Muscle of arm (tissue), 14 donors: ENCODE measurements at places on chromosomes 11 and 22. TPM values are rescaled to one million over a fixed set of nuclear protein-coding genes. Genes with fewer than 3 reads are reported as not detected.

The UPK3A gene
- polyA plus RNA-seq = not detected

The C22orf23 gene
- 7.4 TPM for polyA plus RNA-seq

The LZTR1 gene
- 59.6 TPM for polyA plus RNA-seq

The MDK gene
- polyA plus RNA-seq = not detected

The FAM89B gene
- polyA plus RNA-seq = 55.2 TPM

The APOL2 gene
- 15.8 TPM for polyA plus RNA-seq

The MS4A6E gene
- not detected for polyA plus RNA-seq

The POLA2 gene
- polyA plus RNA-seq = 43.2 TPM

The CCDC34 gene
- 17.3 TPM for polyA plus RNA-seq

DNA sequence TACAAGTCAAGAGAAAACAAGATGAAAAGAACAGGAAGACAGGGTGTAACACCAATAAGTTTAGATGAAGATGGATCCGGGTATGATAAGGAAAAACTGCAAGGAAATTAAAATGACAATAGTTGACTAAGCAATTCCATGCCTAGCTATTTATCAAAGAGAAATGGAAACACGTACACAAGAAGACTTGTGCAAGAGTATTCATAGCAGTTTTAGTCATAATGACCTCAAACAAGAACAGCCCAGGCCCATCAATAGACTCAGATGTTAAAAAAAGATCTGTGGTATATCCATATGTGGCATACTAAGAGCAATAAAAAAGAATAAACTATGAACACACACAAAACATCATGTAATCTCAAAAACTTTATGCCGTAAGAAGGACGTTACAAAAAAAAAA, 33.2 kb downstream of the SLC5A12 start:
- no peak for DNase-seq

DNA sequence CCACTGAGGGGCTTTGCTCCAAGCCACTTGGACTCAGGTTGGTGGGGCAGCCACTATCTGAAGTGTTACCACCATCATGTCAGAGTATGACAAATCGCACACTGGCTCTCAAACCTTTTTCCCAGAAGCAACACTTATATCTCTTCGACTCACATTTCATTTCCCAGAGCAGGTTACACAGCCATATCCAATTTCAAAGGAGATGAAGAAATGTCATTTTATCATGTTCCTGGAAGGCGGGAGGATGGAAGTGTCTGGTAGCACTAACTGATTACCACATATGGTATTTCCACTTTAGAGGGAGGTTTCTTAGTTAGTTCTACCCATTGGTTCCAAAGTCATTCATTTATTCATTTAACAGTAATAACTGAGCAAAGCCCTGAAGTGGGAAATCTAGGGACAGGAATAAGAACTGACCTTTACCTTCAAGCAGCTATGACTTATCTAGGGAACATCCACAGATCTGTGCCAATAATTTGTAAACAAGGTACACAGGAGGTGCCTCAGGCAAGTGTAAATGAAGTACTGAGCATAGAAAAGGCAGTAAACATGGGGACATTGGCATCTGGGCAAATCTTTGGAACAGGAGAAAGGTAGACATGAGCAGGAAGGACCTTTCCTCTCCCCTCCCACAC, 54.9 kb upstream of the LRRC55 start:
- no peak for DNase-seq

DNA sequence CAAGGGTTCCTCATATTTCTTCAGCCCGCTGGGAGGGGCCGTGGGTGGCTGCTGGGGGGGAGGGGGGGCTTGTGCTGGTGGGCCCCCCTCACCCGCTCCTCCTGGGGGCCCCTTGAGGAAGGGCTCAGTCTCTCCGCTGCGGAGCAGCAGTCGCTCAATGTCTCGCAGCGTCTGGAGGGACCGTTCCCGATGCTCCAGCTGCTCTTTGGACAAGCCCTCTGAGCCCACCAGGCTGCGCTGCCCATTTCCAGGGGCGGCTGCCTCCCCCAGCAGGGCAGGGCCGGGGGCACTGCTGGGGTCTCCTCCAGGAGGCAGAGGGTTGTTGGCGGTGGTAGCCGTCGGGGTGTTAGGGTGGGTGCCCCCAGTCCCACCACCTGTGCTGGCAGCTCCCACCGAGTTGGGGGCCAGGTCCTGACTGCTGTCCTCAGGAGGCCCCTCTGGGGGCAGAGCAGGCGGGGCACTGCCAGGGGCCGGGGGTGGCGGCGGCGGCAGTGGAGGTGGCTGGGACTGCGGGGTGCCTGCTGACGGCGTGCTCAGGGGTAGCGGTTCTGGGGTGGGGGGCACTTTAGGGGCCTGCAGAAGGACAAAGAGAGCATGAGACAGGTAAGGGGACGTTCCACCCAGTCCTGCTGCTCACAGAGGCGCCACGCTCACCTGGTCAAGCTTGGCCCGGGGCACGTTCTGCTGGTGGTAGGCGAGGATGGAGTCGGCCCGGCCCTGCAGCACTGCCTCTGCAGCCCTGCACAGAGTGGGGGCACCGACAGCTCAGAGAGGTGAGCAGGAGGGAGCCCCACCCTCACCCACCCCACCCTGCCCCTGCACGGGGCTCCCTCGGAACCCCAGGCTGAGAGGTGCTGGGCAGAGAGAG, 18.9 kb downstream of the CXCR5 start:
- DNase-seq = no peak

DNA sequence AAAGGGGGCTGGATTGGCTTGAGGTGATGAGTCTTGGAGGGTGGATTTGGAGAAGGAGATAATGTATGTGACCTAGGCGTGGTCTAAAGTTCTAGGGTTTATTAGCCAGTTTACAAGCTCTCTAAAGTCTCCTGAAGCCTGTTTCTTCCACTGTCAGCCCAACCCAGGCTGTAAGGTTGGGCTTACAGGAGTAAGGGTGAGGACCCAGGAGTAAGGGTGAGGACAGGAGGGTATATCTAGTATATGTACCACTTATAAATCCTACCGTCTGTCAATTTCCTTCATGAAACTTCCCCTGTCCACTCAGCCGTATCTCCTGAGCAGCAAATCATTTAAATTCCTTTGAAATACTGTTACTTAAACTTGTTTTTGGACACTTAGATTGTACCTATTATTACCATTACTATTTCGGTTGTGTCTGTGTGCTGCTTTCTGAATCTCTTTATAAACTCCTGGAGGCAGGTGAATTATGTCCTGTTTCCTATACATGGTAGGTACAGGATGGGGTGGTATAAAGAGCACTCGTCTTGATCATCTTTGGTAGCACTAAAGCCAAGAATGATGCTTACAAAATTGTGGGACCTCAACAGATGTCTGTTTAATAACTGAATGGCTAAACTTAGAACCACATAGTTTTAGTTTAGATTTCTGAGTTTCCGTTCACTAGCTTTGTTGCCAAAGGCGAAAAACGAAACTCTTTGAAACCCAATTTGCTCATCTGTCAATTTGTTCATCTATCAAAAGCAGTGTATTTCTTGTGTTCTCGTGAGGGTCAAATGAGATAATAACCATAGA, 192.0 kb downstream of the GRIK4 start:
- no peak for DNase-seq

DNA sequence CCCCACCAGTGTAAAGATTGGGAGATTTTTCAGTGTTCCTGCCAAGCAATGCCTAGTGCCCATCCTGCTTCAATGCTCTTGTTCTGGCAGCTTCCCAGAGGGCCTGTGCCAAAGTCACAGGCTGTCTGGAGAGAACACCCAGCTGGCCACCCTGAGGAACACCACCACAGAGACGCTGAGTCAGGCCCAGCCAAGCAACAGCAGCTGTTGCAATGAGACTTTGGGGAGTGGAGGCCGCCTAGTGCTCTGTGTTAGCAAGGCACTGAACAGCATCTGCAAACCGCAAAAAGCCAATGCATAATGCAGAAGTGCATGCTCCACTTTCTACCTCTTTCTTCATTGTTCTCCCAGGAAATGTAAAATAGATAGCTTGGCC, 168.1 kb downstream of the NXPE2 start:
- DNase-seq = peak; percentile 51

GRCh38 chr11:94732617-94733281, 35.4 kb upstream of the AMOTL1 start:
- DNase-seq = no peak

DNA sequence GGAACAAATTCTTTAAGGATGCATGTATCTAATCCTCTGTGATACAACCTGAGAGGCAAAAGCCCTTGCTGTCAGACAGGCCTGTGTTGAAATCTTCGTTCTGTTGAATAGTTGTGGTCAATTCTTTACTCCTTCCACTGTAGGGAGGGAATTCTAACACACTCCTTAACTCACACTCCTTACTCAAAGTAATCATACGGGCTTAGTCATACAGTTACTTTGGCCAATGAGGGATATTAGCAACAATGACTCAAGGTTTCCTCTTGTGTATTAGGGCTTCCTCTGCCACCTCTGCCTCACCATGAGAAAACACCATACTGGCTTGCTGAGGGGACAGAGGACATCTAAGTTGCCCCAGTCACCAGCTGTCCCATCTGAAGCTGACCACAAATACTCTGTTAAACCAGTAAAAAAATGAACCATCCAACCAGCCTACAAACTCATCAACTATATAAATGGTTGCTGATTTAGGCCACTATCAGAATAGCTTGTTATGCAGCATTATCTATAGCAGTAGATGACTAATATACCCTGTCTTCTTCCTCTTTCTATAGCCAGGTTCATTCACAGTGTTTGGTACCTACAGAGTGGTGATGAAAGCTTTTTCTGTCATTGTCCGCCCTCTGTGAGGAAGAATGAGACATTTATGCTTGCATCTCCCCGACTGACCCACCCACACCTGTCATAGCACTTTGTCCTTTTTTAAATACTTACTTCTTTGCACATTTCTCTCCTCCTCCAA, 322.8 kb upstream of the SYN3 start:
- DNase-seq = no peak

- peak; percentile 38 for DNase-seq
These were observed 1.4 kb upstream of the NEFH start for GRCh38 chr22:29478326-29479276.

DNA sequence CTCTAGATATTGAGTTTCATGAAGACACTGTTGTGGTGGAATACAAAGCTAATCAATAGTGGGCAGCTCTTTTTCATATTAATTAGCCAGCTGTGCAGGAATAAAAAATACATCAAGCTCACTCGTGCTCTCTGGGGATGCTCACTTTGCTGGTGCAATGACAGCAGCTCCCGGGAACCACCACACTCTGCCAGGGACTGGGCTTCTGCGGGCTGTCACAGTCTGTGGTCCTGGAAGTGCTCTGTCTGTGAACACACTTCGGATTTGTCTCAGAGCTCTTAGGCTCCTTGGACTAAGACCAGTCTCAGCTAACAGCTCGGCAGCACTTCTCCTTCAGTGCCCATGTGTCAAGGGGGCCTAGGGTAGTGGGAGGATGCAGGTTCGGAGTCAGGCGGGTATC, 393.5 kb downstream of the TENM4 start:
- DNase-seq = no peak

DNA sequence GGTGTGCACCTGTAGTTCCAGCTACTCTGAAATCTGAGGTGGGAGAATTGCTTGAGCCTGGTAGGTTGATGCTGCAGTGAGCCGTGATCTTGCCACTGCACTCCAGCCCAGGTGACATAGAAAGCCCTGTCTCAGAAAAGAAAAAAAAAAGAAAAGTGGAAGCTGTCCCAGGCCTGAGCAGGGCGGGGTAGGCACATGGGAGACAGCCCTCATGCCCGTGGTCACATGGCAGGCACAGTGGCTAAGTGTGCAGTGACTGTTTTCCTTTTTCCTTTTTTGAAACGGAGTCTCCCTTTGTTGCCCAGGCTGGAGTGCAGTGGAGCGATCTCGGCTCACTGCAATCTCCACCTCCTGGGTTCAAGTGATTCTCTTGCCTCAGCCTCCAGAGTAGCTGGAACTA, 7.8 kb downstream of the OTUB1 start:
- DNase-seq = no peak

DNA sequence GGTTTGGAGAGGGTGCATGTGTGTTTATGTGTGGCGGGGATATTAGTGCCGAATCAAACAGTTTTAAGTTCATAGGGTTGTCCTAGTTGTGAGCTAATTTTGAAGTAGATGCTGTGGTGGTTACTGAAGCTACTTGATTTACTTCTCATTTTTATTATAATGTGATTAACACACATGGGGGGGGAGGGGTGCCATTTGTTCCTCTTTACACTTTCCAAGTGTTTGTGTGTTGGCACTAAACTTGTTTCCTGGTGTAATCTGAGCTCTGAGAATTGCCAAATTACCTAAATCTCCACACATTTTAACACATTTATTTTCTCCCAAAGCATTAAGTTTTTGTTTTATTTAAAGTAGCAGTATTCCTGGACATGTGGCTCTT, 60.1 kb downstream of the ZNRF3 start:
- DNase-seq = no peak

- DNase-seq = no peak
These were observed 16.7 kb downstream of the RNH1 start for GRCh38 chr11:490186-490929.

- DNase-seq = no peak
These were observed 2.3 kb downstream of the SMTN start for GRCh38 chr22:31083377-31083768.

GRCh38 chr22:26956371-26956770, 299.0 kb downstream of the MIAT start:
- DNase-seq = no peak

DNA sequence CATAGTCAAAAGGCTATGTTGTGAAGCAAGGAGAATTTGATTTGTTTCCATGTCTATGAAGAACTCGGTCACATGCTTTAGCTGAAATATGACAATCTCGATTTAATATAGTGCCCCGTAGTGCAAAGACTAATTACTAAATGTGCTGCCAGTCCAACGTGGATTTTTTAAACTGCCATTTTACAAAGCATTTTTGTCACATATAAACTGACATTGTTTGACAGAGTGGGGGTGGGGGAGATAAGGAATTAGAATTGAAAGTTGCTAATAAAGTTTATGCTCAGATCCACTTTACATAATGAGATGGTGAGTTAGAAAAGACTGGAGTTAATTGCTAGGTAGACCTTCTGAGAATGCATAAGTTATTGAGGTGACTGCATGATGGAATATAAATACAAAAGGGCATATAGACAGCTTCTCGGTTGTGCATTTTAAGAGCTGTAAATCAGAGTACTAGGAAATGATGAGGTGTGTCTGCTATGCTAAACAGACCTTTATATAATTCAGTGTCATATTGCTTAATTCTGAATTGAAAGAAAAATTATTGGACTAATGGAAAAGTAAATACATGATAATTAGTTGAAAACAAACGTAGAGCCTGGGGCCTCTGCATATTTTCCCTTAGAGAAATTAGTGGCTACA, 158.9 kb upstream of the MTNR1B start:
- DNase-seq = no peak

- peak; percentile 78 for DNase-seq
These were observed 247.8 kb upstream of the ZC3H12C start for GRCh38 chr11:109845437-109845836.

GRCh38 chr11:2651826-2652271, 47.9 kb downstream of the KCNQ1OT1 start:
- DNase-seq = peak; percentile 67

DNA sequence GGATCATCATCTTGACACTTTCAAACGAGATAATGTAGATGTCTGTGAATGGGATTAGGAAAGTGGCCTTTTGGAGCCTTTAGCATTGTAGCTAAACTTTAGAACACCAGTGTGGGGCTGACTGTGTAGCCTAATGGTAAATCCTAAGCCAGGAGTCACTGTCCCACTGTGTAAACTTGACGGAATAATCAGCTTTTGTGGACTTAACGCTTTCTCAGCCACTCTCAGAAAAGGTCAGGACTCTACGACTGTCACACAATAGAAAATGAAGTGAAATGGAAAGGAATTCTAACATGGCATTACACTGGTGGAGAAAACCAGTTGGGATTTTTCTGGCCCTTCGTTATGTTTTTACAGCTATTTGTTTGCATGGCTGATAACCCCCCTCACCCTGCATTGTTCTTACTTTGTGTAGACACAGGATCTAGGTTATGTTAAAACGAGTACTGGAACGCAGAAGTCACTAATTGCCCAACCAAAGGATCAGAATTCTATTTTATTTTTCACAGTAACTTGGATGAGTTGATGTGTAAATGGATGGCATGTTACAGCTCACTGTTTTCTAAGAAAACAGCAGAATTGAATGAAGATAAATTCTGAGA, 22.0 kb upstream of the GRAMD1B start:
- no peak for DNase-seq
